SJCRH30 (cell line): ENCODE measurements at places on chromosomes 16 and 17. TPM values are rescaled to one million over a fixed set of nuclear protein-coding genes. Genes with fewer than 3 reads are reported as not detected.
A peak's percentile ranks its signal among the peaks of the same experiment; 100 is the strongest.

DNA sequence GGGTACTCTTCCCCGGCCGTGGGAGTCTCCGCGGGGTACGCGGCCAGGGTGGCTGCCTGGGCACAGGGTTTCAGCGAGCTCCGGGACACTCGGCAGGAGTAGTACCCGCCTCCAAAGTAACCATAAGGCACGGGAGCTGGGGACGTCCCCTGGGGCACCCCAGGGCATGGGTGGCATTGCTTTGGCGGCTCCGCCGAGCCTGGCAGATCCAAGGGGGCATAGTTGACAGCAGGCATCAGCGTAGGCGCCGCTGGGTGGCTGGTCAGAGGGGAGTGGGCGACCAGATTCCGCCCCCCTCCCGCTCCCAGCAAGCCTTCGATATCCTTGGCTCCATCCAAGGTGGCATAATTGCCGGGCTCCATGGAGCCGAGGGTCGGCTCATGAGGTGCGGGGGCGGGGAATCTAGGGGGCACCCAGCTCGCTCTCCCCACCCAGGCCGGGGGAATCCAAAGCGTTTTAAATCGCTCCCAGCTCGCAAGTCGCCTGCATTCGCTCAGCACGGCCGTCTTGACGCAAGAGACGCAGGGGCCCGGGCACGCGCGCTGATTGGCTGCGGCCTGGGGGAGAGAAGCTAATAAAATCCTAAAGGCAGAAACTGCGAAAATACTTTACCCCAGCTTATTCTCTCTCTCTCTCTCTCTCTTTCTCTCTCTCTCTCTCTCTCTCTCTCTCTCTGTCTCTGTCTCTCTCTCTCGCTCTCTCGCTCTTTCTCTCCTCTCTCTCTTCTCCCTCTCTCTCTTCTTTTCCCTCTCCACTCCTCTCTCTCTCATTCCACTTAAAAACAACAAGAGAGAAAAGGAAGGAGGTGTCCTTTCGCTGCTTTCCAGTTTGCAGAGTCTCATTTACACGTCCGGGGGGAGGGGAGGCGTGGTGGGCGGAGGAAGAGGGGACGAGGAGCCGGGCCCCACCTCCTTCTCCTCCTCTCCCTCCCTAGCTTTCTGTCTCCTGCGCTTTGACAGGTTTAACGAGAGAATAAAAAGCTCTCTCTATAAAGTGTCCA, at the start of gene HOXB13:
TSS of gene HOXB13 (minus strand) at position 519 of the 1,000 bp plus-strand sequence. CDS start at position 362, 157 bp downstream.
- DNase-seq: peak; percentile 91

- peak; percentile 73 for DNase-seq
Observed at GRCh38 chr17:8289103-8289397, 580 bp downstream of the RANGRF start.

GRCh38 chr17:6554342-6554741, 2.0 kb downstream of the PITPNM3 start:
- DNase-seq: peak; percentile 94

The EFCAB13 gene
- total RNA-seq: 4.7 and 7.0 TPM in 2 replicates

GRCh38 chr17:68800751-68801150, 154.4 kb downstream of the ABCA8 start:
- no peak for DNase-seq

DNA sequence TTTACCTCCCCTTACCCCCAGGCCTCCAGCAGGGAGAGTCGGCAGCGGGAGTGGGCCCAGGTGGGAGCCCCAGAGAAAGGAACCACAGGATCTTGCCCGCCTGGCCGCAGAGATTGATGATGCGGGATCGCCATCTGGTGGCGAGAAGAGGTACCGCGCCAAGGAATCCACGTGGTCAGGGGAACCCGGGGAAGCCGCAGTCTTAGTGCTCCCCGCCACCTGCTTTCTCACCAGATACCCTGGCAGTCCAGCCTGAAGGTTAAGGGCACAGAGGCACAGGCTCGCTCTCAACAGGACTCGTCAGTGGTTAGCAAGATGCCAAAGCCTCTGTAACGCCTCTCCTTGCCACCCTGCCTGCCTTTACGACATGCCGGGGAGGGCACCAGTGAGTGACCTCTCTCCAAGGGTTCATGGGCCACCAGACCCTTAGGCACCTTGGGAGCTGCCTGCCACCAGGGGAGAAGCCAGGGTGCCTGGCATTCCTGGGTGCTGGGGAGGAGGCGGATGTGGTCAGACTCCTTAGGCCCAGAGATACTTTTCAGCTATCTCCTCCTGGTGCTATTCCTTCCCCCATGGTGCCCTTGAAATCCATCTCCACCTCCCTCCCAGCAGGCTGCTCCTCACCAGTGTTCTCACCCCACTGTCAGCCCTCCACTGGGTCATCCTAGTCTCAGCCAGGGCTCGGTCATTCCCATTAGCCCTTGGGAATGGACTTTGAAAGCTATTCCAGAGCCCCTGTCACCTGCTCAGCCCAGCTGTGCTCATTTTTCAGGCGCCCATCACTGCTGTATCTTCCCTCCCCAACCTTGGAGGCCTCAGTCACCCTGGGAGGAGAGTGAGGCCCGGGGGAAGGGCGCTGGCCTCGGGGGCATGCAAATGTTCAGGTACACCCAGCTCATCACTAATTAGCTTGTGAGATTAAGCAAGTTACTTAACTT, 5.5 kb upstream of the RHBDF2 start:
- peak; percentile 95 for DNase-seq

GRCh38 chr16:49499414-49499785, 125.8 kb downstream of the C16orf78 start:
- DNase-seq: no peak

GRCh38 chr17:76578376-76578775, 7.3 kb downstream of the ST6GALNAC2 start:
- no peak for DNase-seq

The TMC7 gene
- 0.34 and 0.43 TPM in 2 replicates for total RNA-seq

DNA sequence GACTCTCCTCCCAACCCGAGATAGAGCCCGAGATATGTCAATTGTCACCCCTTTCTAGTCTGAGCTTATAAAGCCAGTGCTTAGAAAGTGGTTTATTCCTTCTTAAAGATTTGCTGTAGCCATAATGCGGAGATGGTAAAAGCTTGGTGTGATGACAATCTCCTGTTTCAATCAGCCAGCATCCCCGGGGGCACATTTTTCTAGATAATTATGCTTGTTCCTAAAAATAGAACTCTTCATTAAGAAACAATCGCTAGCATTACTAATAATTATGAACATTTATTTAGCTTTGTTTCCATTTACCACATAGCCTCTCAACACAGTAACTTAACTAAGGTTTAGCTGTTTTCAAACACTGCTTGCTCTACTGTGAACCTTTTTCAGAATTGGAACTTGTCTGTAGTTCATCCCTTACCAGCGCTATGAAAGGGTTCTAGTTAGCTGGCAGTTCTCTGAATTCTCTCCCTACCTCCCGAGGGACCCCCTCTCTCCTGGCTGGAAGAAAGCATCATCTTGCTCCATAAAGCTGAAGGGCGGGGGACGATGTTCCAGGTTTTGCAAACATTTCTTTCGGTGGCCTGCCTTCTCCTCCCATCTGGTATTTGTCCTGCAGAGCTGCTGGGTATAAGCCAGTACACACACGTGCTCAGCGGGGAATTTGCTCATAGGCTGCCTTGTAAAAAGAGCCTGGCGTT, 922 bp upstream of the MRPL58 start:
- DNase-seq: peak; percentile 58
